ENCODE measurements at places on chromosomes 2 and 18. TPM values are rescaled to one million over a fixed set of nuclear protein-coding genes. Genes with fewer than 3 reads are reported as not detected.

The CELF4 gene
- 2.2 TPM for polyA plus RNA-seq

The YPEL5 gene
- polyA plus RNA-seq = 124 TPM

- DNase-seq = no peak
These were observed 266.7 kb downstream of the SH3BP4 start for GRCh38 chr2:235218486-235218907.

DNA sequence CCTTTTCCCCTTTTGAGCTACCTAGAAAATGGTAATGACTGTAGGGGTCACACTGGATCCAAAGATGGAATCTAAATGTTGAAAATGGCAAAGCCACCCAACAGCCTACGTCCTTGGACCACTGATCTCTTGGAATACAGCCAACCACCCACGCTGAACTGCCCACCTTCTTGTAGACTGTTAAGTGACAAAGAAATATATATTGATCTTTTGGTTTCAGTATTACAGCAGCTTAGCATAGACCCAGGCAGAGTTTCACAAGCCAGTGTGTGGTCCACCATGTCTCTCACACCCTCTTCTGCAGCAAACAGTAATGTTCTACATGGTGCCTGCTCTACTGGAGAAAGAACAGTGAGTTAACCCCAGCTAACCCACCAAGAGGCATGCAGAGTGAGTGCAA, 20.2 kb downstream of the CACNB4 start:
- DNase-seq = no peak

- DNase-seq = no peak
These were observed 133.4 kb downstream of the RGPD3 start for GRCh38 chr2:106334802-106335201.

DNA sequence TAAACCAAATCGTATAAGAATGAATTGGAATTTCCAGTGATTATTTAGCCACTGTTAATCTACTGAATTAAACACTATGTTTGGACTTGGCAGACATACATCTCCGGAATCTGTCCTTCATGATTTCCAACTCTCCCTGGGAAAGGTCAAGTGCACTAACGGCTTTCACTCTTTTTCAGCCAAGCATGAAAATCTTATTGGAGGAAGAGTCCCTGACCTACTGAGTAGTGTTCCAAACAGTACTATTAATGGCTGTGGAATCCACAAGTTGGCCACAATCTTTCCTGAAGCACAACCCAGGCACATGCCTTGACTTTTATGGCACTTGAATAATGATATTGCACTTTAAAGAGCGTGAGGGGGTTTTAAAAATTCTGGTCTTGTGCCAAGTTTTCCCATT, 318.9 kb upstream of the RND3 start:
- no peak for DNase-seq

Measured in right renal cortex interstitium (tissue), 3 donors.